ENCODE measurements at places on chromosomes 16 and 17. TPM values are rescaled to one million over a fixed set of nuclear protein-coding genes. Genes with fewer than 3 reads are reported as not detected.

The ZNF319 gene
- polyA plus RNA-seq: 5.1 TPM

The PPP1R27 gene
- polyA plus RNA-seq: not detected

The TMEM88 gene
- 6.7 TPM for polyA plus RNA-seq

The ALOX12B gene
- polyA plus RNA-seq: 0.31 TPM

The SLC2A4 gene
- not detected for polyA plus RNA-seq

The NPIPB9 gene
- 3.5 TPM for polyA plus RNA-seq

The DPEP1 gene
- 0.96 TPM for polyA plus RNA-seq

The TP53TG3 gene
- polyA plus RNA-seq: not detected

The CACNA1G gene
- 10.9 TPM for polyA plus RNA-seq

The PDILT gene
- polyA plus RNA-seq: not detected

All from neural cell (in vitro differentiated cells).